ENCODE measurements at places on chromosomes 7 and 10.

DNA sequence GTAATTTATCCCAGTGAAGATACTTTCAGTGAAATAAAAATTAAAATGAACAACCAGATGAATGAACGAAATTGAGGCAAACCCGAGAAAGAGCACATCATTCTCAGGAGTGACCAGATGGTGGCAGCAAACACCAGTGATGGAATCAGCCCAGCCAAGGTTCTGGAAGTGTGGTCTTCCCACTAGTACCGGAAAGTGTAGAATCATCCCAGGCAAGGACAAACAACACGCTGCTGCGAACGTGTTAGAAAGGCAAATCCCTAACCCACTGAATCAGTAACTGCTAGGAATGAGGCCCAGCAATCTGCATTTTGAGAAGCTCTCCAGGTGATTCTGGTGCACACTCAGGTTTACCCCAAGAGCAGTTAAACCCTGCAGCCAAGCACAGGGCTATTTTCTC lies 15.5 kb upstream of the SLC18A3 start:
- DNase-seq = no peak

- no peak for DNase-seq
Measured at GRCh38 chr7:45033261-45033930, 33.4 kb downstream of the CCM2 start.

DNA sequence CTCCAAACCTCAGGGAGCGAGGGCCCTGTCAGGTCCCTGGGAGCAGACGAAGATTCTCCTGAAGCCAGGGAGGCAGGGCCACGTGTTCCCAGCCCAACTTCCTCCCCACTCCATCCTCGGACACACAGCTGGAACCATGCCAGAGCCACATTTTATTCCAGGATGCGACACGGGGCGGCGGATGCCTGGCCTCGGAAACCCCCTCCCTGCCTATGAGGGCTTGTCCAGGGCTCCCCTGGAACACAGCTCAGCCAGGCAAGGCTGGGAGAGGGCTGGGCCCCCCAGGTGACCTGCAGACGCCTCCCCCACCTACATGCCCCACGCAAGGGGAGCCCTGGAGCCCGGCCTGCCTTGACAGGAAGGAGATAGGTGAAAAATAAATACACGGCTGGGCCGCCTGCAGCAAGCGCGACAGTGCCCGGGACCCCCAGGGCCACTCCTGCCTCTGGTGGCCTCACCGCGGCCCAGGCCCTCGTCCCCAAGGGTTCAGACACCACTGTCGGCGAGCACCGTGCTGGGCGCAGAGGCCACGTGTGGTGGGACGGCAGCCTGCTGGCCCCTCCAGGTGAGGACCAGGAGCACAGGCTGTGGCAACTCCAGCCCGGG lies 21.5 kb downstream of the GET4 start:
- DNase-seq = no peak

DNA sequence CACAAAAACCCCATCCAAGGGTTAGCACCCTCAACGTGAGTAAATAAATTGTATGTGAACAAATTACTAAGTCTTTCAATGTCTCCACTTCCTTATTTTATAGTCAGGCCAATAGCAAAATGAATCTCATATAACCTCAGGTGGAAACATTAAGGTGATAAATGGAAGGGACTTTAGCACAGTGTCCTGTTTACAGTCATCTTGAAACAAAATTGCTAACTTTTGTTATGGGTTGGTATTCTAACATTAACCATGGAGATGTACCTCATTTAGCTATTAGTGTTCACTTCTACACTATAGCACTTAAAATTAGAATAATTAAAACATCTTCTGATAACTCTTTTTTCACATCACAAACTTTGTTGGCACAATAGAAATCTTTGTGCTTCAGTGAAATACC lies 255.8 kb upstream of the CNTNAP2 start:
- DNase-seq = no peak

DNA sequence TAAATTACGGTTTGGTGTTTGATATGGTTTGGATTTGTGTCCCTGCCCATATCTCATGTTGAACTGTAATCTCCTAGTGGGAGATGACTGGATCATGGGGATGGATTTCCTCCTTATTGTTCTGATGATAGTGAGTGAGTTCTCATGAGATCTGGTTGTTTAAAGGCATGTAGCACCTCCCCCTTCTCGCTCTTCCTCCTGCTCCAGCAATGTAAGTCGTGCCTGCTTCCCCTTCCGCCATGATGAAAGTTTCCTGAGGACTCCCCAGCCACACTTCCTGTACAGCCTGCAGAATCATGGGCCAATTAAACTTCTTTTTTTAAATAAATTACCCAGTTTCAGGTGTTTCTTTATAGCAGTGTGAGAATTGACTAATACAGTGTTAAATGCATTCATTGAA lies 116.6 kb downstream of the DOCK4 start:
- DNase-seq = no peak

DNA sequence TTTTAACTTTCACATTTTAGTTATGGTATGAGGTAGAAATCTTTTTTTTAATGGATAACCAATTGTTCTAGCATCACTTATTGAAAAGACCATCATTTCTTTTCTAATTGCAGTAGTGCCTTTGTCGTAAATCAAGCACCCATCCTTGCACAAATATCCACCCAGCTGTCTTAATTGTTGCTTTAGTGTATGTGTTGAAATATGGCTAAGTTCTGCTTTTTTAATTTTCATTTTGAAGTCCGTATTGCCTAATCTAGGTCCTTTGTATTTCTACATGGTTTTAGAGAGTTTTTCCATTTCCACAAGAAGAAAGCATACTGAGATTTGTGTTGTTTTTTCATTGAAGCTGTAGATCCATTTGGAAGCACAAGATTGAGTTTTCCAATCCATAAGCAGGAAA lies 259.6 kb upstream of the SEMA3E start:
- DNase-seq = no peak

- no peak for DNase-seq
Measured at GRCh38 chr7:16558761-16559302, 32.2 kb downstream of the LRRC72 start.

DNA sequence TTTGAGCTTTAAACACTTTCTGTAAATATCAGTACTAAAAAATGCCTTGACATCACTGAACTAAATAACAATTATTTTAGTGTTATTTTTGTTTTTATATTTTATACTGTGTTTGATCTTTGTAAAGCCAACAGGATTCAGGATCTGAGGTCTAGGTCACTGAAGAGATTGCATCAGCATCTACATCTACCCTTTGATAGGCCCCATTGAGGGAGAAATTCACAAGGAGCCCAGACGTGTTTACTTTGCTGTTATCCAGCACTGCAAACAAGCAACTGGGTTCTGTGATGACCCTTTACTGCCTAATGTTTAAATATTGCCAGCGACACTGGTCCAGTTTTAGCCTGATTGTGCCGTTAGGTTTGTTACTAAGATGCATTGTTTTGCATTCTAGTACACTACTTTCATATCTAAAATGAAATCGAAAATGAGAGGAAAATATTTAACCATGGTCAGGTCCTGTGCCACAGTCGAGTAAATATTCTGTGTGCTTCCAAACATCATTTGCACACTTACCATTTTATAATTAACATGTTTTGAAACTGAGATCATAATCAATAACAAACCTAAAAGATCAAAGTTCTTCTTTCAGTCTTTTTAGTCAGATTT lies 48.7 kb downstream of the SP8 start:
- no peak for DNase-seq

GRCh38 chr10:49645871-49646870 lies 32.3 kb downstream of the CHAT start:
- no peak for DNase-seq

GRCh38 chr7:10070899-10071298 lies 902.8 kb upstream of the PHF14 start:
- no peak for DNase-seq

GRCh38 chr7:95454438-95455045 lies 19.7 kb upstream of the PON2 start:
- no peak for DNase-seq

DNA sequence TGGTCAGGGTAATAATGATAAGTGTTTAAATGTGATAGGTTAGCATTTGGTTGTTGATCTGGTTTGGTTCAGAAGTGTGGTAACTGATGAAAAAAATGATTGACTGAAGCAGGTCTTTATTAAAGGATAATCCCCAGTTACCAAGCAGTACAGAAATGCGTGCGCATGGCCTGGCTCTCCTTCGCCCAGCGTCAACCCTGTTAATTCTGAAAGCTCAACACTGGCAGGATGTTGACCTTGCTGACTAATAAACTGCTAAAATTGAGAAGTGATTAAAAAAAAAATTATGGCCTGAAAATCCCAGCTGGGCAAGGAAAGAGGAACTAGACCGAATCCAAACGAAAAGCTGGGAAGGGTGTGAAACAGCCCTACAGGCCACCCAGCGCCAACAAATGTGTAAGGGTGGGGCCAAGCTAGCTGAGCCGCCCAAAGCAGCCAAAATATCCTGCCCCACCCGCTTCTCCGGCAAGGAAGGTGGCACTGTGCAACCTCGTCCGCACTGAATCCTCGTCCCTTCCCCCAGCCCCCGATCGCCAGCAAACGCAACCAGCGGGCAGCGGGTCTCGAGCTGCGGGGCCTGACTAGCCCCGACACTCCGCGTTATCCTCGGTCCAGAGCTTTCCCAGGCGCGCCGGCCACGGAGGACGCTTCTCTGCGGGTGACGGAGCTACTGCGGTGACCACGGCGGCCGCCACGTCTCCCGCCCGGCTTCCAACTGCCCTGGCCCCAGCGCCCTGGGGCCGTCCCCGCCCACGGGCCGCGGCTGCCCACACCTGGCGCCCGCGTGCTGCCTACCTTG lies 561 bp downstream of the SHTN1 start:
- DNase-seq = no peak

DNA sequence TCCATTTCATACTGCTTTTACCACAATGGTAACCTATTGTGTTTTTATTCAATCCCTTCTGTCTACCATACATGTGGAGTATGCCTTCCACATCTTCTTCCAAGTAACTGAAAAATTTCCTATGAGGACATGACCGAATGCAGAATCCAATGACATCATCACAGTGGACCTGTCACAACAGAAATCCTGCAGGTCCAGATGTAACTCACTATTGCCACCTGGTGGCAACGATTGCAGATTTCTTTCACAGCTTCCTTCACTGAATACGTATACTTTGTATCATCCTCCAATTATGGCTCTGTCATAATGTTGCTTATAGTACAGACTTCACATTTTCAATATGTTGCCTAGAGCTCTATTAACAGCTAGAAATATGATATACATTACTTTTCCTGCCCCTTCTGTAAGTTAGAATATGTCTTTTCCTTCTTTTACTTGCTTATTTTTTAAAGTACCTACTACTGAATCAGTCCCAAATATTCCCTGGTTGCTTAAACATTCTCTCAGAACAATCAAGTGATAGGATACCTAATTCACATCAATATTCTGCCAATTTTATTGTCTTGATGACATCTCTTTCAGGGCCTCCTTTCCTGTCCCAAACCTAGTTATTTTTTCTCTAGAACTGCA lies 45.4 kb downstream of the SLC13A1 start:
- DNase-seq = peak; percentile 43

GRCh38 chr10:98446151-98446660 lies 529 bp downstream of the HPS1 start:
- no peak for DNase-seq

DNA sequence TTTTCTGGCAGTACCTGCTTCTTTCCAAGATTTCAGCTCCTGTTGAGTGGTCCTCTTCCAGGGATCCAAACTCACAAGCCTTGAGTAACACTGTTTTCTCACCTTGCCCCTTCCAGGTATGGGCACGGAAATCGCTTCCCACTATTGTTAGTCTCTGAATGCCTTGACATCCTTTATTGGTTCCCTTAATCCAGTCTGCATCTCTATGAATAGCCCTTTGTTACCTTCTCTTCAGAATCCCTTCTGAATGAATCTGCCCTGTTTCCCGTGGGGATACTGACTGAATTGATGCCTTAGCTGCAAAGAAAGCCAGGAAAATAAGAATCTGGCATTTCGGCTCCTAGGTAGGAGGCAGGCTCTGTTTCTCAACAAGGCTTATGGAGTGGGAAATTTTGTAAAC lies 467.7 kb downstream of the PLXNA4 start:
- DNase-seq = no peak

DNA sequence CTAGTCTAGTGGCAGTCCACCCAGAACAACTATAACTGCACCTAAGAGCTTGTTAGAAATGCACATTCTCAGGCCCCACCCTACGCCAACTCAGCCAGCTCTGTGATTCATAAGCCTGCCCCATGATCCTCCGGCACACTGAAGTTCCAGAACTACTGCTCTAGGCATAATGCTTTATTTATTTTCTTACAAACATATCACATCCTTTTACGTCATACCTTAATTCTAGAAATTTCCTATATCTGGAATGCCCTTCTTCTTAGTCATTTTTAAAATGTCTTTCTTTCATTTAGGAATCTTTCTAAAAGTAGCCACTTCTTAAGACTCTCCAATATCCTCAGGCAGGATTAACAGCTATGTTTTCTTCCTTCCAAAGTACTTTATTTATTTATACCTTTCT lies 480.1 kb downstream of the INHBA start:
- peak; percentile 68 for DNase-seq

DNA sequence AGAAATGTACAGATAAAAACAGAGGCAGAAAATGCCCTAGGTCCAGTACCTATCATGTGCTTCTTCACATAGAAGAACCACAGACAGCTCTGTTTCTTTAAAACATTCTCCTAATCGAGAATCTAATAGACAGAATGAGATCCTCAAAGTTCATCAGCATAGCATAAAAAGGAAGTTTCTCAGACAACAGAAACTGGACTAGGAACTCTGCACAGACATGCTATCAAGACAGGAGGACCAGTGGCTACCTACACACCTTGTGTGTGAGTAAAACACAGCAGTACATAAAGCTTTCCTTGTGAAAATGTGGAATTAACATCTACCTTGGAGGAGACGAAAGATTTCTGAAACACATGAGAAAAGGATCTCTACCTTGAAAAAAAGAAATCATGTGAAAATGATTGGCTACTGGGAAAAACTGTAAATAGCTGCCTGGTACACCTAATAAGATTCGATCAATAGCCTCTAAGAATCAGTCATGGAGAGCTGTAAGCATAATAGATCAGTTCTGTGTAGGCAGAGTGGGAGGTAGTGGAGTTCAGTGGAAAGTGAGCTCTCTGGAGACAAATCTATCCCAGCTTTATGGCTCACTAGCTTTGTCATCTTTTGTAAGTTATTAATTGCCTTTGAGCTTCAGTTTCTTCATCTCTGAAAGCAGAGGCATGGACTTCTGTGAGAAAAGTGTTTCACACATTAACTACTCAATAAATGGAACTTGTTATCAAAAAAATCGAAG lies 26.7 kb downstream of the ELAPOR2 start:
- no peak for DNase-seq

- DNase-seq = peak; percentile 95
Measured at GRCh38 chr10:70378122-70378521, 4.3 kb downstream of the LRRC20 start.

- DNase-seq = no peak
Measured at GRCh38 chr10:18157881-18158280, 17.7 kb downstream of the CACNB2 start.

GRCh38 chr10:116590590-116591444 lies at the start of gene PNLIPRP1:
Gene PNLIPRP1, plus strand, starts transcription at chr10:116590959. Its CDS starts 171 bp downstream, at chr10:116591130.
- no peak for DNase-seq

DNA sequence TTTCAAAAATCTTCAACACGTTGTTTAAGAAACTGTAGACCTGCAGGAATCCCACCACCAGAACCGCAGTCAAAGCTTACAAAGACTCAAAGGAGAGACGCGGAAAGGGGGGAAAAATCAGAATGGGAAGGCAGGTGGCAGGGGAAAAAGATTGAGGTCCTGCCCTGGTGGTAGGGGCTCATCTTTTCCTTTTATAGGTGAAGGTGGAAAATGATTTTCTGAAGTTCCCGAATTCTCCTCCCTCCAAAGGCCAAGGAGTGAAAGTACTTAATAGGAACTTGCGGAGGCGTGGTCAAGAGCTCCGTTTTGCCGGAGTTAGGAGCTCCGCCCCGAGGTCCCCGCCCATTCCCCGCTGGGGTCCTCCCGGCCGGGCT lies 724 bp downstream of the BBIP1 start:
- peak; percentile 69 for DNase-seq
